Fibroblast of skin of scalp (primary cell): ENCODE measurements at places on chromosomes 13 and 19.
A peak's percentile ranks its signal among the peaks of the same experiment; 100 is the strongest.

DNA sequence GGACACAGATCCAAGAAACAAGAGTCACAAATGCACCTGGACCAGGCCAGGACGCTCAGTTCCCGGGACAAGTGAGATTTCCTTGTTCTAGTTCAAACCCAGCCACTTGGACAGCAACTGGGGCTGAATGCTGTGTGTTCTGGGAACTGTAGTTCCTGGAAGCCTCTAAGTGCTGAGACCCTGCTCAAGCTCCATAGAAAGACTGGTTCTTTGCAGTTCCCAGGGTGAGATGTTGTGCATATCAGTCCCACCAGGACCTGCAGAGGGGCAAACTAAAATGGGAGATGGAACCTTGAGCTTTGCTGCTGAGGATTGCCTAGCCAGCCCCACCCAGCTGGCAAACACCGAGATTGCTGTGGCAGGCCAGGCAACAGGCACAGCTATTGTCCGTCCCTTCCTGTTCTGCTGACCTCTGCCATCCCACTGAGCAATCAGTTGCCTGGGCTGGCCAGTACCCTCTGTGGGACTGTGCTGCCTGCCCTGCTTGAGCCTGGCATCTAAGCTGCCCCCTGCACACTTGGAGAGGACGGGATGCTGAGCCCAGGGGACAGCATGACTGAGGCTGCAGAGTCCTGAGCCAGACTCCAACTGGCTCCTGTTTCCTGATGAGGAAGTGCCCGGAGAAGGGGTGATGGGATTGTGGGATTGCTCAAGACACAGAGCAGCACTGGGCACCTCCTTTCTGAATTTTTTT, 1.4 kb upstream of the GIPC1 start:
- no peak for DNase-seq

DNA sequence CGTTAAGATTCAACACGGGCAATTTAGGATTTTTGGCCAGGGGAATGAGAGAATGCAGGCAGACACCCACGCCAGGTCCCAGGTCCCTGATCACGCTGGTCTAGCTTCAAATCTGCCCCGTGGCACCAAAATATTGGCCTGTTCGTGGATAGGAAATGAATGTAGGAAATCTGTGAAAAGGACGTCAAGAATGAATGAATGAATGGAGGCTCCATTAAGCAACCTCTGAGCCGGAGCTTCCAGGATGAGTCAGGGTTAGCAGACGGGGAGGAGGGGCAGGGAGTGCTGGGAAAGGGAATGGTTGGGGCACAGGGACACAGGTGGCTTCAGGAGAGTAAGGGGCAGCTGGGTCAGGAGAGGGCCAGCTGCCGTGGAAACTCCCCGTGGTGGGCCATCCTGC, 4.2 kb downstream of the SULT2B1 start:
- peak; percentile 24 for DNase-seq

- no peak for DNase-seq
Measured at GRCh38 chr13:41203810-41204209, 9.4 kb upstream of the KBTBD7 start.

DNA sequence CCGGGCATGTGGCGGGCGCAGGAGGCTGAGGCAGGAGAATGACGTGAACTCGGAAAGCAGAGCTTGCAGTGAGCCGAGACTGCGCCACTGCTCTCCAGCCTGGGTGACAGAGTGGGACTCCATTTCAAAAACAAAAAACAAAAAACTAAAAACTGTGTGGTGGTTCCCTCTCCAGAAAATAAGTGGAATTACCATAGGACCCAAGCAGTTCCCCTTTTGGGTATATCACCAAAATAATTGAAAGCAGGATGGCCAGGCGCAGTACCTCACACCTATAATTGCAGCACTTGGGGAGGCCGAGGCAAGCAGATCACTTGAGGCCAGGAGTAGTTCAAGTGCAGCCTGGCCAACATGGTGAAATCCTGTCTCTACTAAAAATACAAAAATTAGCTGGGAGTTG, 15.7 kb upstream of the LDLR start:
- DNase-seq = no peak

GRCh38 chr19:47225746-47226425, 5.1 kb downstream of the BBC3 start:
- DNase-seq = peak; percentile 93

DNA sequence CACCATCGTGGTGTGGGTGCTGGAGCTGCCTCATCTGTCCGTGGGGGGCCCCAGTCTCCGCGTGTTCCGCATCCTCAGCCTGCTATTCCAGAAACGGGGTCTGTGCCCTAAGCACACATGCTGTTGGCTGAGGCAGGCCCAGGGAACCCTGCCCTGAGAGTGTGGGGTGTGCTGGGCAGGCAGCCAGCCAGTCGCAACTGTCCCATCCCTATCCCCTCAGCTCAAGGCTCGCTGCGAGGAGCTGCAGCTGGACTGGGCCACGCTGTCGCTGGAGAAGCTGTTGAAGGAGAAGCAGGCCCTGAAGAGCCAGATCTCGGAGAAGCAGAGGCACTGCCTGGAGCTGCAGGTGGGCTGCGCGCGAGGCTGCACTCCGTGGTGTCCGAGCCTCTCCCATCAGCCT, 21.9 kb downstream of the PLEKHJ1 start:
- DNase-seq = no peak

DNA sequence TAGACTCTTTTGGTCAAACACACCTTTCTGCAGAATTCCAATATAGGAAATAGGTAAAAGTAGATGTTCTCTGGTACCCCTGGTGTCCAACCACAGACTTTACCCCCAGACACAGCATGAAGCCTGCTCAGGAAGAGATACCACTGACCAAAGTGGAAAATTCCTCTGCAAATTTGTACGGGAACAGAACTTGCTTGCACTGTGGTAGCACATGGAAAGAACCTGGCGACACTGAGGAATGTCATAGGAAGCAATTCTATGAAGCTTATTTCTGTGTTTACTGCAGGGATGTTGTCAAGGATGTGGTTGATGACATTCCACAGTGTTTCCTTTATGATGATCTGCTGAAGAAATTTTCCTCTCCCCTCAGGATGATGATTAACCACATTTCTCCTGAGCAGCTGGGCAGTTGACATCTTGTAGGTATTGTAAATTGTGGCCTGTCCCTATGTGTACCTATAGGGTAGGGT, 48.9 kb upstream of the TNFSF11 start:
- DNase-seq = peak; percentile 36

- DNase-seq = no peak
Measured at GRCh38 chr13:94595001-94595949, 677 bp downstream of the TGDS start.

- DNase-seq = no peak
Measured at GRCh38 chr13:27973291-27973690, 4.2 kb upstream of the CDX2 start.

DNA sequence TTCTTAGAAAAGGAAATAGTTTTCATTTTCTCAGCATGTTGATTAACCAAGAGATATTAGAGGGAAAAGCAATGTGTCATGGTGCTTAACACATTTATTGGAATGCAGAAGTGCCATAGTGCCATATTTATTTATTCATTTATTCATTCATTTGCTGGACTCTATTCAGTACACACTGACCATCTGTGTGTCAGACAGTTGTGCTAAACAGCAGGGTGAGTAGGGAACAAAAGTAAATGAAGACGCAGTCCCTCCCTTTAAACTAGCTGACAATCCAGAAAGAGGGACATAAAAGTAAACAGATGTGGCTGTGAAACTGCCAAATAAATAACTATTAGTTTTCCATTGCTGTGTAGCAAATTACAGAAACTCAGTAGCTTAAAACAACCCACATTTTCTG, 323.7 kb downstream of the MTUS2 start:
- DNase-seq = no peak

- DNase-seq = no peak
Measured at GRCh38 chr13:97116754-97117153, 105.4 kb upstream of the MBNL2 start.

DNA sequence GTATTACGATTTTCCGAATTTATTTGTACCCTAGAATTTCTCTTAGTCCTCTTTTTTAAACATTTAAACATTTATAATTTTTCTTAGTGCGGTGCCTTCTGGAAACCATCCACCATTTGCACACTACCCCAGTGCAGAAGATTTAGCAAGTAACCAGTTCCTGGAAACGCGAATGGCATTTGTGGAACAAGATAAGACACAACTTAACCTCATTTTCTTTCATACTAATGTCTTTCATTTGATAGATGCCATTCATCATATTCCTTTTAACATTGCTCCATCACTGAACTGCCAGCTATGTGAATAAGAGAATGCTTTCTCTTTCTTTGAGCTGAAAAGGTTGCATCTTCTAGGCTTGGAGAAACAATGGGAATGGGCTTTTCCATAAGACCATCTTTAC, 6.8 kb downstream of the FRY start:
- no peak for DNase-seq

GRCh38 chr19:27905074-27905473, 1307.9 kb downstream of the UQCRFS1 start:
- DNase-seq = no peak

- no peak for DNase-seq
Measured at GRCh38 chr13:100315522-100315921, 226.6 kb downstream of the PCCA start.

- DNase-seq = peak; percentile 40
Measured at GRCh38 chr19:46974181-46974580, 45.5 kb upstream of the NPAS1 start.

DNA sequence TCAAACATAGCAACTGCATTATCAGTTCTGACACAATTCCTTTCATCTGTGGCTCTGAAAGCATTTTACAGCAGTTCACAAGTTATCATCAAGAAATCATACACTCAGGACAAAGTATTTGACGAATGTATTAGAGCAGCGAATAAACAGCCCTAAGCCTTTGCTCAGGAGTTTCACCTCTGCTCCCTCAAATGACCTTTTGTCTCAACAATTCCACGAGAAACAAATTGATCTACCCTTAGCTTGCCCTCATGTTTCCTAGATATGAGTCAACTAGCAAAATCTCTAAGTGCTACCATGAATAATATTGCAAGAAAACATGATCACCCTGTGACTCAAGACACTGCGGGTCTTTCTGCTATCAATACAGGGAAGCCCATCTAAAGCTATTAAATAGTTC, 396.1 kb downstream of the EFNB2 start:
- no peak for DNase-seq

DNA sequence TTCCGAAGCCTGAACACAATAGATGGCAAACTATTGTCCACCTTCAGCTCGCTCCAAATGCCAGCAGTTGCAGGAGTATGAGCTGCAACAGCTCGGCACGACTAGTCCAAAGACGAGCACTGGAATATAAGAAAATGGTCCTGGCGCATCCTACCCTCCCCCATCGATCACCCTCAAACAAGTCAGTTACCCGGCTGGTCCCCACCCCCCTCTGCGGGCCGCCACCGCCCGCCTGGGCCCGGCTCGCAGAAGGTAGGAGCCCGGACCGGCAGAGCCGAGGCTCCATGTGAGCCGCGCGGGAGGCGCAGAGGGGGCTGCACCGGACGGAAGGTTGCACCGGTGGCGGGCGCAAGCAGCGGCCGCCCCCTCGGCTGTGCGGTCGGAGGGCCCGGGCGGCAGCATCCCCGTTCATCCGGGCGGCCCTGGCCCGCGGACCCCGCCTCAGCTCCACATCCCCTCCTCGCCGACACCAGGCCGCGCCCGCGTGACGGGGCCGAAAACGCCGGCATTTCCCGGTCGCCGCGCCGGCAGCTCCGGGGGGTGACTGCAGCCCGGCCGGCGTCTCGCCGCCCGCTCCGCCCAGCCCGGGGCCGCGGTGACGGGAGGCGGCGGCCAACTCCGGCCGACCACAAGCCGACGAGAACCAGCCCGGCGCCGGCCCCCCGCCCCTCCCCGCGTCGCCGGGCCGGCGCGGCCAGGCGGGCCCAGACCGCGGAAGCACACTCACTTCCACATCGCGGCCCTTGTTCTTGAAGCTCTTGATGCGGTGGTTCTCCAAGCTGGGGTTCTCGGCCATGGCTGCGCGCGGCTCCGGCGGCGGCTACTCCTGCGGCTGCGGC, 552 bp downstream of the KPNA3 start:
- peak; percentile 42 for DNase-seq

DNA sequence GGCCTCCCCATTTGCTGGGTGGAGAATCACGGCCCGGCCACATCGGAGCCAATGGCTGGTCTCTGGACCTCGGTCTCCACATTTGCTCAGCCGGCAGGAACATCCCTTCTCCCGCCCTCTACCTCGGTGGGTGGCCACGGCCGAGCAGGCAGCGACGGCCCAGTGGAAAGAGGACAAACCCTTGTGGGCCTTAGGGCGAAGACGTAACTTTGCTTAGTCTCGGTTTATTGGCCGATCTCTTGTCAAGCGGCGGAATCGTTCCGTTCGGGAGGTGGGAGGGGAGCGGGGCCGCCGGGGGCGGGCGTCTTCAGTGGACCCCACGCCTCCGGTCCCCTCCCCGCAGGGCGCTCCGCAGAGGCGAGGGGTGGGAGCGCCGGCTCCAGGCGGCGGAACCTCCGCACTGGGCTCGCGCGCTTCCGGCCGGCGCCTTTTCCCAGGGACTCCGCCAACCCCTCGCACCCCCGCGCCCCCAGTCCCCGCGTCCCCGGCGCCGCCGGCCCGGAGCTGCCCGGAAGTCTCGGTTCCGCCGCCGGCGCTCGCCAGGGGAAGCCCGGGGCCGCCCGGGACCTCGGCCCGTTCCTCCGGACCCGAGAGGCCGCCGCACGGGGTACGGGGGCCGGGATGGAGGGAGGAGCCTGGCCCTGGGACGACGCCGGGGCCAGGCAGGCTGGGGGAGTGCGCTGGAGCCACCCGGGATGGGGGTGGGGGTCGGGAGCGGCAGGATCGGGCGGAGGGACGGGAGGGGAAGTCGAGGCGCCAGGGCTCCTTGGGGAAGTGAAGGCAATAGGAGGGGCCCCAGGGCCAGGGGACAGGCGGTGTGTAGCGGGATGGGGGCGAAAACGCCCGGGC, at the start of gene ZNF580:
TSS of gene ZNF580 (plus strand) at position 426 of the 849 bp plus-strand sequence. CDS start 1,507 bp downstream, outside the sequence.
- peak; percentile 87 for DNase-seq

DNA sequence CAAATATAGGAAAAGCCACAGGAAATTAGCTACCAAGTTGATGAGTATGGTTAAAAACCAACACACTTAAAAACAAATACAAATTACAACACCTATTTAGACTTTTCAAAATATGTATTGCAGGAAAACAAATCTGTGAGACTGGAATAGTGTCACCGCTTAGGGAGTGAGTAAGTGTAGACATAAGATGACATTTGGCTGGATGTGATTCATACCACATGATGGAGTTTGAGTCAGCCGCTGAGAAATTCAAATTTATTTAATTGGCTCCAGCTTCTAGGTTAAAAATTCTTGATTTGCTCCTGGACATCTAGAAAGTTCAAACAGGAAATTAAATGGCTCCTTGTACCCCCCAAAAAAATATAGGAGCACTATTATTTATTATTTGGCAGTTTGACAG, 531.7 kb downstream of the SLITRK1 start:
- peak; percentile 56 for DNase-seq

DNA sequence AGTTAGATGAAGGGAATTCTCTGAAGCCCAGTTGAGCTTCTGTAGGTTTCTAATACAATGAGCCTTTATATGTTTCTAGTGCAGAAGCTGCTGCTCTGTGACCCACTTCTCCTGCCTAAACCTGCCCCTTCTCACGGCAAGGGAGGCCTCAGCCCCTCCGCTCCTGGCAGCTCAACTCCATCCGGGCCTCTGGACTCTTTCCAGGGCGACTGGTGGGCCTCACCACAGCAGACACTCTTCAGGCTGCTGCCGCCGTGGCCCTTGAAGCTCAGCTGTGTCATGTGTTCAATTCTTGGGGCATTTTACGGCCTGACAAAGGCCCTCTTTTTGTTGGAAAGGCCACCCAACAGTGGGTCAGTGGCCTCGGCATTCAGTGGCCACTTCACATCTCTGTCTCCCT, 10.0 kb upstream of the C19orf33 start:
- no peak for DNase-seq
